M059J (cell line): ENCODE measurements at places on chromosomes 6 and 20.

- DNase-seq = no peak
Observed at GRCh38 chr6:136773473-136773796, 18.8 kb downstream of the MAP3K5 start.

DNA sequence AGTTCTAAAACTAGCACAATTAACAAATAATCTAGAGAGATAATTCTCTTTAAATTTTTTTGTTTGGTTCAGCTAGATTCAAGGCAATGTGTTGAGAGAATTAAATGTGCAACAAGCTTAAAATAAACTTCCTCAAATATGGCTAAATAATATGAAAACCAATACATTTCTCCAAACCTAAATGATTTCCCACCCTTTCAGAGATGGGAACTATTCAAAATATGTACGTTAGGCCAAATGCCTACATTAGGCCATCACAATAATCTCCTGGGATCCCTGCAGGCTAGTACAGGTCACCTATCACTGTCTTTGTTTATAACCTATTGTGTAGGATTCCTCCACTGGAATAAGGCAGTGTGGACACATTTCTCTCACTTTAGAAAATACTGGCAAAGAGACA is 1.7 kb downstream of the FAXC start:
- no peak for DNase-seq

DNA sequence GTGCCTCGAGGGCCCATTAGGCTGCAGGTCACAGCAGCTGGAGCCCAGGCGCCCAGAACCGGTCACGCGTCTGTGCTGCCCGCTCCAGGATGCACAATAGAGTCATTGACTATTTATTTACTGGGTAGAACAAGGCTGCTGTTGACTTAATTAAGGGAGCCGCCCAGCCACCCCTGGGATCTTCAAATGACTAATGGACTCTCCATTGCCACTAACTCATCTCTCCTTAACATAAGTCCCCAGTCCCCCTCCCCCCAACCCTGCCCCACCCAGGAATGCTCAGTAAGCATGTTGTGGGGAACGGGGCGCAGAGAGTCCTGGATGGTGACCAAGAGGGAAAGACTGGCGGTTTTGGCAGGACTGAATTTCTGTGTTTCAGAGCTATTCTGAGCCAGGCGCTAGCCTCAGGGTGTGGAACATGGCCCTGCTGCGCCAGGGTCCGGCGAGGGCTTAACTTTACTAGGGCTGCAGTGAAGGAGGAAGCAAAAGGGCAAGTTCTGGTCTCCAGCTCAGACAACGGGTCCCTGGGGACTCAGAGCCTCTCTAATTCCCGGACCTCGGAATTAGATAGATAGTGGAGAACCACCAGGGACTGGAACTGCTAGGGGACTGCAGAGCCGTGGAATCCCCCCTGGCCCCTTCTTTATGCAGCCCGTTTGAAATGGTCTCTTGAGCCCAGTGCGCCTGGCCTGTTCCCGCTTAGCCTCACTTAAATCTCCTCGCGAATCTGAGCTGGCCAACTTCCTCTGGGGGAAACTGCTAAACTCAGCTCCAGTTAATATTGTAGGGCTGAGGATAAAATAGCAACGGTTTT is 1.5 kb upstream of the GRIK2 start:
- DNase-seq = peak; percentile 38

DNA sequence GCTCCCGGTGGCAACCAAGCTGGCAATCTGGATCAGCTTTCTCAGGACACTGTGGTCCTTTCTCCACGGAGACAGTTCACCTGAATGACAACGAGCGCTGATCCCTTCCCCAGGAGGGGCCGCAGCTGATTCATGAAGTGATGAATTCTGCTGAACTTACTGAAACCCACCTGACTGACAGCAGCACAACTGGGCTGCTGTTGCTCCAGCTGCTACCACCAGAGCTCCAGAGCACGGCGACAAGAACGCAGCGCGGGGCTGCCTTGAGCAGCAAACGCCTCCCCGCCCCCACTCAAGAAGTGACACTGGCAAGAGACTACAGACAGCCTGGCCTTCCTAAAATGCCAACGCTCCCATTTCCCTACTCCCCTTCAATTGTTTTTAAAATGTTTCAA is 10.0 kb downstream of the PXDC1 start:
- DNase-seq = no peak

DNA sequence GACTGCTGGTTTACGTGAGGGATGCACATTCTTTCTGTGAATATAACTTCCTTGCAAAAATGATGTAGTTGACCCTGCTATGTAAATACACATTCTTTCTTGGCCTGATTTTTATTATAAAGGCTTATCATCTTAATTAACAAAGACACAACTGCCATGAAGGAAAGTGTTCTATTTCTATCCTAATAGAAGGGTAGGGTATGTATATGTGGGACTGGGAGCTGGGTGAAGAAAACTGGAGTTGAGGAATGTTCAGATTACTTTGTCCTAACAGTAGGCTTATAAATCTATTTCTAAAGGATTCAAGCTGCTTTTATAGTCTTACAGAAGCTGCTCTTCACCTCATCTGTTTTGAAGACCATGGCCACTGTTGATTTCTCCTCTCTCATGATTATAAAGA is 76.5 kb upstream of the RGS17 start:
- DNase-seq = no peak

GRCh38 chr6:142301651-142302391 is at the start of gene ADGRG6:
TSS of gene ADGRG6 (plus strand) at chr6:142302007. CDS start at chr6:142302330, 323 bp downstream.
- peak; percentile 69 for DNase-seq

DNA sequence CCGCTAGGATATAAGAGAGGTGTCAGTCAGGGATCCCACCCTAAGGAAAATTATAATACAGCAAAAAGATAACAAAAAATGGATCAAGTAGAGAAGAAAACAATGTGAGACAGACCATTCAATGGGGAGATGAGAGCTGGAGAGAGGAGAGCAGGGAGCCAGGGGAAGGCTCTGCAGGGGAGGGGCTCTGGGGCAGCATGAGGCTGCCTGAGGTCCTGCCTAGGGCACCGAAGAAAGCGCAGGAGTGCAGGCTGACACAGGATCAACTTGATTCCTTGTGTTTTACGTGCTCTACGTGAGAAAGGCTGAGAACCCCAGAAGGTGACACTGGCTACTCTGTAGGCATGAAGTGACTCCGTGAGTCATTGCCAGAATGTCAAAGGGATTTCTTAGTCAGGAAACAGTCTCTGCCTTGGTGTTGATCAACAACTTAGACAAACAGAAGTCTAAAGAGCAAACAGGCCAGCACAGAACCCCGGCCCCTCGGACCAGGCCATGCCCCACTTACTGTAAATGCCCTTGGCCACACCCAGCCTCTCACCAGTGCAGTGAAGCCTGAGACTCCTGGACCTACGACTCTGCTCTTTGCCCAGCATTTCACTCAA is 290.1 kb upstream of the PRDM1 start:
- DNase-seq = peak; percentile 72

- DNase-seq = peak; percentile 98
Observed at GRCh38 chr6:36616893-36617521, 22.8 kb downstream of the SRSF3 start.

- peak; percentile 51 for DNase-seq
Observed at GRCh38 chr20:20343932-20344331, 24.0 kb upstream of the INSM1 start.

DNA sequence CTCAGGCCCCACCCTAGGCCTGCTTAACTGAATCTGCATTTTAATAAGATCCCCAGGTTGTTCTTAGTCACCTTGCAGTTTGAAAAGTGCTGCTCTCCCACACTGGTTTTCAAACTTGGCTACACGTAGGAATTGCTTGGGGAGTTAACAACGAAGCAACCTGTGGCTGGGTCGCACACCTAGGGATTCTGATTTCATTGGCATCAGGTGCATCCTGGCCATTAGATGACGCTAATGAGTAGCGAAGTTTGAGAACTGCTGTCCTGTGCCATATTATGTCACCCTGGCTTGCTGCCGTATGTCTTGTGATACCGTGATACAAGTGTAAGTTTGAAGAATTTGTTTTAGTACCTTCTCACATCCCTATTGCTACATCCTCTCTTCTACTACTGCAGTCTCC is 28.2 kb upstream of the FUCA2 start:
- DNase-seq = no peak

DNA sequence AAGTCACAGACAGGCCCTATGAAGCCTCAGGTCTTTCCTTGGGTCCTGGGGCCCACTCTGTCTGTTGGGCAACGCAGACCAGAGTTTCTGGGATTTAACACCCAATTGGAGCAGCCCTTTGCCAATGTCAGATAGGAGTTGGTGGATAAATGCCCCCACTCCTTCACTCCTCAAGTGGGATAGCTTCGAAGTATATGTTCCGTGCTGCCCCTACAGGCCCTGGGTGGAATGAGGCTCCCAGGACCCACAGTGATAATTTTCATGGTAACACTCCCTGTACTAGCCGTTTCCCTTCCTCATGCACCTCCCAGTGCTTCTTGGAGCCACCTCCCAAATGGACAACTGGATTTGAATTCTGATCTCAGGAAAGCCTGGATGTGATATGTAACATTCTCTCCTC is 145.4 kb downstream of the FOXA2 start:
- DNase-seq = peak; percentile 37

- DNase-seq = no peak
Observed at GRCh38 chr20:37800618-37801017, 102.3 kb upstream of the VSTM2L start.

DNA sequence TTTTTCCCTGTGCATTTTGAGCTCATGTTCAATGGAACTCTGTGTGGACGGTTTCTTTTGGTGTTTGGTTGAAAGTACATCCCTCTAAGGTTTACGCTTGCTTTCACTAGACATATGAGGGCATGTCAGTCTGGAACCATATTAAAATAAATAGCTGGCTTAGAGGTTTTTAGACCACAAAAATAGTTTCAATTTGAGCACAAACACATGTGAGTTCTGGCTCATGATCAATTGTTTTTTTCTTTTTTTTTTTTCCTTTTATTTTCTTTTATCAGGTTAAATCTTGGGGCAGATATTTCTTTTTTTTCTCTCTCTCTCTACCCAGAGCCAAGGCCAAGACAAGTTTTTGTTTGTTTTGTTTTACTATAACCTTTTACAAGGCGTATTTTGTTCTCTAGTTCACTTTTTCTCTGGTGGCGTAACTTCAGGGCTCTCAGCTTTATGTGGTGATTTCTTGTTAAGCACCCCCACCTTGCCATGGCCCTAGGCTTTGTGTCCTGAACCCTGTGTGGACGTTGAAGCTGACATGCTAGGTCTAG is 92.9 kb downstream of the SHLD1 start:
- no peak for DNase-seq

- no peak for DNase-seq
Observed at GRCh38 chr6:31896856-31897611, 464 bp downstream of the EHMT2 start.
